Mammary microvascular endothelial cell (primary cell): ENCODE measurements at places on chromosomes 16 and 17. TPM values are rescaled to one million over a fixed set of nuclear protein-coding genes. Genes with fewer than 3 reads are reported as not detected.

The PABPN1L gene
- total RNA-seq: not detected in 2 replicates

The CSH2 gene
- not detected in 2 replicates for total RNA-seq

The FAM171A2 gene
- total RNA-seq: 2.6 and 3.2 TPM in 2 replicates

The TBX4 gene
- total RNA-seq: not detected in 2 replicates

The TMC5 gene
- not detected in 2 replicates for total RNA-seq

The TSPOAP1 gene
- total RNA-seq: not detected in 2 replicates

The KRT12 gene
- total RNA-seq: not detected in 2 replicates

The ABCC12 gene
- not detected in 2 replicates for total RNA-seq

The HIGD1B gene
- total RNA-seq: not detected in 2 replicates

The CDR2L gene
- 34.8 and 37.3 TPM in 2 replicates for total RNA-seq

The TLCD1 gene
- 2.5 and 3.5 TPM in 2 replicates for total RNA-seq

The SLC2A4 gene
- 0.10 and 0.13 TPM in 2 replicates for total RNA-seq

The NACA2 gene
- not detected in 2 replicates for total RNA-seq

The CACNG5 gene
- total RNA-seq: not detected in 2 replicates

The LGALS9 gene
- total RNA-seq: 159 and 230 TPM in 2 replicates
